ENCODE measurements at places on chromosomes 7 and 10.

DNA sequence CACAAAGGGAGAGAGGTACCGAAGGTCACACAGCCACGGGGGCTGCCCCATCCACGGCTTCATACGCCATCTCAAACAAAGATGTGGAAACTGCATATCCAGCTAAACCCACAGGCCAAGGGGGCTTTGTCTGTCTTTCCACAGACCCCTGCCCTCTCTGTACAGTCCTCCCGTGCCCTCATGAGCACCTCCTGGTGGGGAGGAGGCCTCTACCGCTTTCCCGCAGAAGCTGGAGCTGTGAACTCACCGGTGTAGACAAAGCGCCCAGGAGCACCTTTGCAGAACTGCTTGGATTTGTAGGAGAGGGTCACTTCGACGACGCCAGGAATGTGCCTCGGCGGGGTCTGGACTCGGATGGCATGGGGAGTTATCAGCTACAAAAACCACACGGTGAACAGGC is 97.2 kb downstream of the EBF3 start:
- DNase-seq: no peak

DNA sequence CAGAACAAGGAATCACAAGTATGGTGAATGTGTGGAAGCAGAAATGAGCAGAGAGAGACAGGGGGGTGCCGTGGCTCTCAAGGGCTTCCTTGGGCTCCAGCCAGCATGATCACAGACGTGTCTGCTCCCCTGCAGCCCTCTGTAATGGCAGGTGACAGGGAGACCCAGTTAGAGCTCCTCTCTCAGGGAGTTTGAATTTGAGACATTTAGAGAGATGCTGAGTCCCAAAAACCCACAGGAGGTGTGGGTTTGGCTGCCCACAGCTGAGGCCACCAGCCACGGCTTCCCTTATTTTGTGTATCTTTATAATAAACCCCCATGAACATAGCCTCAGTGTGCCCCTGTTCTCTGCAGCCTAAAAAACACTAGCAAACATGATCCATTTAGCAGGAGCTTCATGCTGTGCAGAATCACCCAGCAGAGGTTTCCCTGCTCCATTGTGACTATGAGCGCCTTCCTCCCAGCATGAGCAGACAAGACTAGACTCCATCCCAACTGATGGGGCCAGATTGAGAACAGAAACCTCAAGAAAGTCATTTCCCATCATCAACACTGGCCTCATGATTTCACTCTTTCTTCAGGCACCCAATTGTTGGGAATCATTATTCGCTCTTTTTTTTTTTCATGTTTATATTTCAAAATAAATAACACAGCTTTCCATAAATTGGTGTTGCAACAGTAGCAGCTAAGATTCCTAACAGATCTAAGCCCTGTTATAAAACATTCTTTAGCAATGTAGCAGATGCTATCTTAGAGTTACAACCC is 13.4 kb downstream of the NOD1 start:
- DNase-seq: no peak

DNA sequence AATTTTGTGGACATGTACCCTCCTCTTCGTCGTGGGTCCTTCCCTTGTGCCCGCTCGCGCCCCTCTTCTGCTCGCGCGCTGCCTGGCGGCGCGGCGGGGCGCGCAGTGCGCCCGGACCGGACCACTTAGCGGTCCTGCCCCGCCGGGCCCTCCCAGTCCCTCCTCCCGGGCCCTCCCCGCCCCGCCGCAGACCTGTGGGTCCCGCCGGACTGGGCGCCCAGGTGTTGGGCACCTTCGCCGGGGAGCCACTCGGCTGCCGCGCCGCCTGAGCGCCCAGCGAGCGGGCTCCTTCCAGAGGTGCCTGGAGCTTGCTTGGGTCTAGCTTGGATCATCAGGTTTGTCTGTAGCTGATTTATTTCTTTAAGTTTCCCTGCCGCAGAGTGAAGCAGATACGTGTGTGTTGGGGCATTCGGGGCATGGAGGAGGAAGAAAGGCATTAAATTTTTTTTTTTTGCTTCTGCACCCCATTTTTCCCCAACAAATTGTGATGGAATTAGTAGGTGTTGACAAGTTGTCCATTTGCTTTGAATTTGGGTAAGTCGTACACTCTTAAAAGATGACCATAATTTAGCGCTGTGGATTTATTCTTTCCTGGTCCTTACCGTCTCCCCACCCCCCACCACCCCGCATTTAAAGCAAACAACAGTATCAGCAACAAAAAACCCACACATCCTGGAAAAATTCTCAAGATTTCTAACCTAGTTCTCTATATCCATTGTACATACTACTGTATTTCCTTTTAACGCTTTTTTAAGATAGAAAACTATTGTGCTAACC is 905 bp downstream of the C1GALT1 start:
- peak; percentile 40 for DNase-seq

GRCh38 chr7:85776691-85777345 is 590.0 kb upstream of the SEMA3D start:
- DNase-seq: no peak

DNA sequence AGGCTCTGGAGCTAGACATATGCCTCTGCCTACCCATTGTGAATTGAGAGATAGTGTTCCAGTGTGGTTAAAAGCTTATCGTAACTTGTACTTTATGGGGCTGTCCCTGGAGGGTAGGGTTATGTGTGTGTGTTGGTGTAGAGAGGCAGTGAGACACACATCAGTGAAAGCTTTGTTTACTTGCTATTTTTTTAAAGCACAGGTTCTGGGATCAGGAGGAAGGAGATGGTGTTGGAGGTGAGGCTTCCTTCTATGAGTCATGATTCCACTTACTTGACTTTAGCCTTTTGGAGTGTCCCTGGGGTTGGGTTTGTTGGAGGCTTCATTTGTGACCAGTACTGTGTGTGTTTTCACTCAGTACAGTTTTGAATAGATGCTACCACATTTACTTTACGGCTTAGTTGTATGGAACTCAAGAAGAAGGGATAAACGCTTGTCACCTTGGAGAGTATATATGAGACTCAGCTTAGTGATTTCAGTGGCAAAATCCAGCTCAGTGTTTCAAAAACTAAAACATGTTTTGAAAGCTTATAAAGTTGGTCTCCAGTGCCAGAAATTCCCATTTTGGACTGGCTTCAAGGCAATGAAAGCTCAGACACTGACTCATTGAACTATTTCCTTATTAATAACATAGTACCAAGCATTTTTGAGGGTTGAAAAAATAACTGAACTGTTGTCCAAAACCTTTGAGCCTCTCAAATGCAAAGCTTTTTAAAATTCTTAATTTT is 106.2 kb downstream of the PLXDC2 start:
- DNase-seq: no peak

DNA sequence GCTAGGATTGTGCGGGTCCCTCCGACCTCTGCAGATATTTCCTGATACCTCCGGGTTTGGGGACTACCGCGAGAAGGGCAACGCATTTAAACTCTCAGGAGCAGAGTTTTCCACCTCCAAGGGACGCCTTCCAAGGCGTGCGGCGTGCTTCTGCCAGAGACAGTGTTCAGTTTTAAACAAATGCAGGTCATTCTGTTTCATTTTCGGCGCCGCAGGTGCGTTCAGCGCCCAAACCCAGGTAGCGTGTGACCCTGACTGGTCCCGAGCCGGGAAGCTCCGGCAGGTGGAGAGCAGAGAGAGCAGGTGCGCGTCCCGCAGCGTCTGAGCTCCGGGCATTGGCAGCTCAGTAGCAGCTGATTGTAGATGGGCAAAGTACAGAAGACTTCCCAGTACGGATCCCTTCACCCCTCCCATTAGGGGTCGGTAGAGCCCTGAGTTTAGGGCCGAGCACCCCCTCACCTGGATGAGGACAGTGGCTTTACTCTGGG is 1.4 kb upstream of the CYP26A1 start:
- DNase-seq: no peak

DNA sequence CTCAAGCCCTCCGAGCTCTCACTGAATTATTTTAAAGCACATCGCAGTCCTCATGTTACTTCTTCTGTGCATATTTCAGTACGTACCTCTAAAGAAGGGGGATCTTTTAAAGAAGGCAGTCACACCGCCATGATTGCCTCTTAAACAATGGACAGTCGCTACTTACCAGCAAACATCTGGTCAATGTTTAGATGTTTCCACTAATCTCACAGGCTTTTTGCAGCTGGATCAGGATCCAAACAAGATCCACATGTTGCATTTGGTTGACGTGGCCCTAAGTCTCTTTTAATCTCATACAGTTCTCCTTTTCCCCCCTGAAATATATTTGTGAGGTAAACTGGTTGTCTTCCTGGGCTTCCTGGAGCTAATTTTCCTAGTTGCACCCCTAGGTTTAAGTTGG is 50.0 kb downstream of the PRF1 start:
- no peak for DNase-seq

- DNase-seq: no peak
Observed at GRCh38 chr7:157871681-157872080, 534.9 kb downstream of the DNAJB6 start.

- DNase-seq: no peak
Observed at GRCh38 chr10:128220021-128220420, 93.8 kb upstream of the MKI67 start.

GRCh38 chr7:20858951-20859350 is 72.3 kb upstream of the SP8 start:
- no peak for DNase-seq

- DNase-seq: no peak
Observed at GRCh38 chr7:7176406-7177043, 5.8 kb upstream of the C1GALT1 start.

DNA sequence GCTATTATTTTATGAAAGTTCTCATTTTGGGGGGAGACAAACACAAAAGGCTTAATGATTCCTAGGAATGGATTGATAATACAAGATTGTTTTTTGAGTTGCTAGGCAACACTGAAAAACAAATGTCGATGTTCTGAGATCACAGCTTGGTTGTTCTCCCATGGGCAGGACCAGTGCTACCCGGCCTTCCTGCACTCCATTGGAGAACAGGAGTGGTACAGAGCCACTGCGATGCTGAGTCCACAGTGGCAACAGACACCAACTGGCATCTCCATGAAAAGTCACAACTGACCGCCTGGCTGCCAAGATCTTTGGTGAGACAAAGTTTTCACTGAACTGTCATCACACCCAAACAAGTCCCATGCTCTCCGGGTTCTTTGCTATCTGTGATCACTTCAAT is 68.9 kb upstream of the NMT2 start:
- peak; percentile 4 for DNase-seq

- DNase-seq: no peak
Observed at GRCh38 chr7:88141953-88142352, 77.9 kb downstream of the SRI start.

DNA sequence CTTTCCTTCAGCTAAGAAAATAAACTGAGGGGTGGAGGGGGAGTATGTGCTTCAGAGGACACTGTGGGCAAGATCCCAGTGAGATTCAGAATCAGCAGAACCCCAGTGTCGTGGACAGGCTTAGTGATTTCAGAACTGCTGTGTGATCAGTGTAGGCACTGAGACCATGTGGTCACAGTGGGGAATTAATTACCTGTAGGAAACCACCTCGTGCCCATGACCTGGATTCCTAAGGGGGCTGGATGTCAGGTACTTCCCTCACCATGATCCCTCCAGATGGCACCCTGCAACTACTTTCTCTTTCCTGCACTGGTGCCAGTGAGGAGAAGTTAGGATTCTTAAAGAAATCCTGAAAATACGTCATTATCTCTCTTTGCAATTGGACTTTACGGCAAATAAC is 64.4 kb downstream of the HBP1 start:
- no peak for DNase-seq

DNA sequence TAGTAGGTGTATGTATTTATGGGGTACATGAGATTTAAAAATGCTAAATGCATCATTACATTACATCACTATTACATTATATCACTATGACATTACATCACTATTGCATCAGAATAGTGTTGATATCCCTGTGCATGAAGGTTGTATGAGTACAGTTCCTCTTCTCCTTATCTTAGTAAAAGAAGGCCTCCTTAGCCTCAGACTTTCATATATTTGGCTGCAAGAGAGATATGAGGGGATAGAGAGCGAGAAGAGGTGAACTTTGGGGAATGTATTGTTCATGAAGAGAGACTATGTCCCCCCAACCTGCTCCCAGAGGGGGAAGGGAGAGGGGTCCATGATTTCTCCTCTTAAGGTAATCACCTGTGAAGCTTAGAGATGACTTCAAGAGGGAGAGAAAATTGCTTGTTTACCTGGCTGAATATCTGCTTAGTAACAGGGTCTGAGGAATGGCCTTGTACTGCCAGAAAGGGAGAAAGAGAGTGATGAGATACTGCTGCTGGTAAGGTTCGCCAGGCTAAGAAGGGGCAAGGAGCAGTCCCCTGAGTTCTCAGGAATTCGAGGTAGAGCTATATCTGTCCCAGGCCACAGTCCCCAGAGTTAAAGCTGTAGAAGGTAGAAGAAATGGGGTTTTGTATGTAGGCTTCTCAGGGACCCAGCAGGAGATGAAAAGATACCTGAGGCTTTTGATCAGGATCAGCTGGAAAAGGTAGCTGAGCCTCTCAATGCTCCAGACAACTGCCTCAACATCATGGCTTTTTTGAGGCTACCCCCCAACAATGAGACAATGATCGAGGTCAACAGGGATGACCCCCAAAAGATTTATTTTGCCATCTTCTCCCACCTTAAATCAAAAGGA is 168.4 kb upstream of the WNT16 start:
- no peak for DNase-seq

- DNase-seq: no peak
Observed at GRCh38 chr7:82559193-82559805, 115.7 kb upstream of the CACNA2D1 start.

GRCh38 chr10:49164559-49165188 is 23.5 kb downstream of the TMEM273 start:
- peak; percentile 24 for DNase-seq

GRCh38 chr7:55214707-55215106 is 150.4 kb upstream of the LANCL2 start:
- DNase-seq: no peak

GRCh38 chr10:90138844-90139243 is 437.5 kb downstream of the KIF20B start:
- no peak for DNase-seq

DNA sequence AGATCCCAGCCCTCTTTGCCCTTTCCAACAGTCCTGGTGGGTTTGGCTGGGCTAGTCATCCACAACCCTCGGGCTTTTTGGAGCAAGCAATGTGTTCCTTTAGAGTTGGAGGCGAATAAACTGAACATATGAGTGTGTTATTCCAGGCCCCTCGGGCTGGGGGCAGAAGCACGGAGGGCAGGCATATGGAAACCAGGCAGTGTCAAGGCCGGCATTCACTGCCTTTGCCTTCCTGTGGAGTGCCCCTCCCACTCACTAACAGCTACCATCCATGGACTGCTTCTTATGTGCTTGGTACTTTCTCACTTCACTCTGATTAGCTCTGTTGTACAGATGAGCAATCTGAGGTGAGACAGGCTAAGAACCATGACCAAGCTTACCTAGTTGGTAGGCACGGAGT is 53.9 kb upstream of the EFCAB10 start:
- DNase-seq: no peak

DNA sequence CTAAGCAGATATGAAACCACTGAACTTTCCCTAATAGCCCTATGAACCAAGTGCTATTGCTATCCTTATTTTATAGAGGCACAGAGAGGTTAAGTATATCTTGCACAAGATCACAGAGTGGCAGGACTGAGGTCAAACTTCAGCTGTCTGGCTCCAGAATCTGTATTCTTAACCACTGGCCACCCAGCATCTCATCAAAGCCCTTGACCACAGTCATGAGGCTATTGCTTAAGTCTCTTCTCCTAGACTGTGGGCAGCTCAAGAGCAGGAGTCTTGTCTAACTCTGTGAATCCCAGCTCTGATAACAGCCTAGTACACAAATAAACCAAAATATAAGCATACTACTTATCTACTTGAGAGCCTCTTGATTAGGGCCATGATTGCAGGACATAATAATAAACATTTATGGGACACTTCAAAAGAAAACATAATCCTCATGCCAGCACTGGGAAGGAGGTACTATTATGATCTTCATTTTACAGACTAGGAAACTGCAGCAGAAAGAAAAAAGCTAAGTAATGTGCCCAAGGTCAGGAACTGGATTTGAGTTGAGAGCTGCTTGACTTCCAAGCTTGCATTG is 22.4 kb upstream of the SMC3 start:
- DNase-seq: no peak

GRCh38 chr7:20146451-20146850 is 70.7 kb downstream of the MACC1 start:
- DNase-seq: no peak

All from CD4-positive, alpha-beta T cell treated with Interleukin-15 for 4 hours (primary cell).